ENCODE measurements at places on chromosomes 3 and 15.

GRCh38 chr3:188974856-188975599 is 196.7 kb upstream of the TPRG1 start:
- DNase-seq = no peak

DNA sequence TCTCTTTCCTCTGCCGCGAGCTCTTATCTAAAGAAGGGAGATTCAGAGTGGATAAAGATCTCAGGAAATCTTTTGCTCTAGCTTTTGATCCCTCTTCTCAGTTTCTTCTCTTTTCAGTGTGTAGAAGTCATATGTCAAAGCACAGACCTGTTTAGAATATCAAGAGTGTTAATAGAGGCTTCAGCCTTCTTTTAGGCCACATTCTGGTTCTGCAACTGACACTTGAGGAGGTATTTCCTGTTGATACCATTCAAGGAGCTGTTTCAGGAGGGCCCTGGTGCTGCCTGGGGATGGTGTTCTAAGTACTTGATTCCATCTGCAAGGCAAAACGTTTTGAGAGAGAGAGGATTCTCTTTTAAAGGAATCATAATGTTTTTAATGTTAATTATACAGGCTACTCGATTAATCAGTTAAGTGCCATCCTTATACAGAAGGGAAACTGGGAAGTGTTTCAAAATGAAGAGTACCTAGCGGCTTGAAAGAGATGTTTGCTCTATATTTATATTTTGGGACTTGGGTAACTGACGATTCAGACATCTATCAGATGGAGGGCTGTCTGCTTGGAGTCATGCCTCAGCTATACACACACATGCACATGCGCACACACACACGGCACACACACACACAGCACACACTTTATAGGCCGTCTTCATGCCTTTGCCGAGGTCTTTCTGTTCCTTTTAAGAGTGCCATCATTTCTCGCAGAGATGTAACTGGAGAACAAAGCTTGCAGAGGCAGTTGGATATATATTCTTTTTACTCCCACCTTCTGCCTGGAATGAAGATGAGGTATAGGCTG is 313.9 kb downstream of the PTPRG start:
- no peak for DNase-seq

DNA sequence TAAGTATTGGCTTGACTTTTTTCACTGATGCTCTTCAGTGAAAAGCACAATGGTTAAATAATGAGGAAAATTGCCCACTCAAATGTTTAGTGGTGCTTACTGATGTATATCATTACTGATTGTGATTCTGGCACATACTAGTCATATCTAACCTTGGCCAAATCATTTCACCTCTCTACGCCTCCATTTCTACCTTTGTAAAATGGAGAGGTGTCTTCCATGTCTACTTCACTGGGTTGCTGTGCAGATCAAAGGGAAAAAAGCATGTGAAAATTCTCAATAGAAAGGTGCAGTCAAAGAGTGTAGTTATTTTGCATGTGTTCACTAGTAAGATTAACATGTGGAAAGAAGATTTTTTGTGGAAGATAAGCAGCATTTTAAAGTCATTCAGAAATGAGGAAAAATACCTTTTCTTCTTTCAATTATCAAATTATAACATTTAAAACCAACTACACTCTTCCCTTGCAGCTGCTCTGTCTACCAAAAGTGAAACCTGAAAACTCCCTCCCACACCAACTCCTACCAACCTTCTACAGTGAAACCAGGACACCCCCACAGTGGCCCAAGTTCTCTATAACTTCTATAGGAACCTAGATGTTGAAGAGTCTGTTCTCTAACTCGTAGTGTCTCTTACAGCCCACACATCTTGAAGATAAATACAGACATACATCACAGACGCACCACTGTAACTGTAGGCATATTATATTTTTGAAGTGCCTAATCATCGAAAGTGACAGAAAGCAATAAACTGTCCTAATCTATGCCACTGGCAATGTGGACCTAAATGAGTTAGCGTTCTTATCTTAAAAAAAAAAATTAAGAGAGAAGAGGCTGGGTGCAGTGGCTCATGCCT is 1.4 kb downstream of the CD200R1 start:
- no peak for DNase-seq

GRCh38 chr3:46901591-46902187 is 24.2 kb downstream of the PTH1R start:
- no peak for DNase-seq

DNA sequence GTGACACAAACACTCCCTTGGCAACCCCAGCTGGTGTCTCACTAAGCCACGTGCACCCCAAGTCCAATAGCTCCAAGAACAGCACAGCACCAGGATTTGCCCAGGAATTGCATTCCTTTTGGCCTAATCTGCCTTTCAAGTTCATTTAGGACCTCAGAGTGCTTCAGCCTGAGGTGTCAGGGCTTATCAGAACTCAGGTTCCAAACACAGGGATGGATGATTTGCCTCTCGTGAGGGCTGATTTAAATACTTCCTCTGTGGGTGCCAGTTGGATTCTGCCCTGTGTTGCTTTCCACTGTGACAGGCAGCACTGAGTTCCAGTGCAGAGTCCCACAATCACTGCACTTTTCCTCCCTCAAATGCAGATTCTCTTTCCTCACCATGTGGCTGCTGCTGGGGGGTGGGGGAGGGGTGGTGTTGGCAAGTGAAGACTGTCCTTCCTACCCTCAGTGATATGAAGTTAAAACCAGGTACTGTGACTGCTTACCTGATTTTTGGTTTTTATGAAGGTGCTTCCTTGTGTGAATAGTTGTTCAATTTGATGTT is 204.3 kb upstream of the STAC start:
- DNase-seq = no peak

GRCh38 chr3:127090218-127091160 is 102.4 kb upstream of the PRR23E start:
- DNase-seq = no peak

GRCh38 chr3:51955893-51956770 is 951 bp downstream of the GPR62 start:
- peak; percentile 65 for DNase-seq

GRCh38 chr15:63135804-63136203 is 14.1 kb downstream of the LACTB start:
- no peak for DNase-seq

GRCh38 chr3:157523814-157524213 is 20.6 kb upstream of the VEPH1 start:
- no peak for DNase-seq

GRCh38 chr15:53559364-53560277 is 199.8 kb downstream of the WDR72 start:
- DNase-seq = no peak

GRCh38 chr3:81869382-81869781 is 107.9 kb upstream of the GBE1 start:
- DNase-seq = no peak

DNA sequence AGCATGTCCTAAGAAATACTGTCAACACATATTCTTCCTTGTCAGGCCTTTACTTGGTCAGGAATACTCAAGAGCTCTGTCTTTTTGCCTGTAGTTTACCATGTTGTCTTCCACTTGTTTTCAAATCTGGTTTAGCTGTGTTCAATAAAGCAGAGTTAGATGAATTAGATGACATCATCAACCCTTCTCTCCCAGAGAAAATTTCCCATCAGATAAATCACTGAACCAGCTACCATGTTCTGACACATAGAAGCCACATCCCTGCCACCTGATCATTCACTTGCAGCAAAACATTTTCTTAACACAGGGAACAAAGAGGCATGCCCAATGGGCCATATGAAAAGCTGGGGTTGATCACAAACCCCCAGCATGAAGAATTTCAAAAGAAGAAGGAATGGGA is 42.1 kb downstream of the TERC start:
- no peak for DNase-seq

DNA sequence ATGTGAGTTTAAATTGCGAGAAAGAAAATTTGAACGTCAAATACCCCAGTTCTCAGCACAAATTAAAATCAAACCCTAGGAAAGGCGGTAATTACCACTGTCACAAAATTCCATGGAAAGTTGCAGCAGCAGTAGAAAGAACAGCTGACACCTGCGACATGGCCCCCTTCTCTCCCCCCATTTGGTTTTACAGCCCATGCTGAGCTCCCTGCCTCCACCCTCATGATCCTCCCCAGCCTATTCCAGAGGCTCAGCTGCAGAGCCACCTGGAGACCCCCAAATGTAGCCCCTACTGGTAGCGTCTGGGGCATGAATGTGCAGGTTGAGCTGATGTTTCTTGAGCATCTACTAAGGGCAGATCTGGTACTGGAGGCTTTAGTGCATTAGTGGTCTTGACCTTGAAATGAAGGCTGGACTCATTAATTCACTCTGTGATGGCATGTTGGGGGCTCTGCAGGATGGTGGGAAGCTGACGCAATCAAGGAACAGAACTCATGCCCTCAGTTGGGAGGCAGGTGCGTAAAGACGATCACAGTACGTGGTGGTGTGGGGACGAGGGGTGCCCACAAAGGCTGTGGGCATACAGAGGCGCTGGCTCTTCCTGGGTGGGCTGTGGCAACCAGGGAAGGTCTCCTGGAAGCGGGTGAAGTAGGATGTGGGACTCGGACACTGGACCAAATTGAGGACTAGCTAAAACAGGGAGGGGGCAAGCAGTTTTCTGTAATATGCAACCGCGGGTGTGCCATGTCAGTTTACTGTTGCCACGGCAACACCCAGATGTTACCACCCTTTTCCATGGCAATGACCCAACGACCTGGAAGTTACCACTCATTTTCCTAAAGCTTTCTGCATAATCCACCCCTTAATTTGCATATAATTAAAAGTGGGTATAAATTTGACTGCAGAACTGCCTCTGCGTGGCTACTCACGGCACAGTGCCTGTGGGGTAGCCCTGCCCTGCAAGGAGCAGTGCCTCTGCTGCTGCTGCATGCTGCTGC is 39.8 kb downstream of the PRKCD start:
- no peak for DNase-seq

DNA sequence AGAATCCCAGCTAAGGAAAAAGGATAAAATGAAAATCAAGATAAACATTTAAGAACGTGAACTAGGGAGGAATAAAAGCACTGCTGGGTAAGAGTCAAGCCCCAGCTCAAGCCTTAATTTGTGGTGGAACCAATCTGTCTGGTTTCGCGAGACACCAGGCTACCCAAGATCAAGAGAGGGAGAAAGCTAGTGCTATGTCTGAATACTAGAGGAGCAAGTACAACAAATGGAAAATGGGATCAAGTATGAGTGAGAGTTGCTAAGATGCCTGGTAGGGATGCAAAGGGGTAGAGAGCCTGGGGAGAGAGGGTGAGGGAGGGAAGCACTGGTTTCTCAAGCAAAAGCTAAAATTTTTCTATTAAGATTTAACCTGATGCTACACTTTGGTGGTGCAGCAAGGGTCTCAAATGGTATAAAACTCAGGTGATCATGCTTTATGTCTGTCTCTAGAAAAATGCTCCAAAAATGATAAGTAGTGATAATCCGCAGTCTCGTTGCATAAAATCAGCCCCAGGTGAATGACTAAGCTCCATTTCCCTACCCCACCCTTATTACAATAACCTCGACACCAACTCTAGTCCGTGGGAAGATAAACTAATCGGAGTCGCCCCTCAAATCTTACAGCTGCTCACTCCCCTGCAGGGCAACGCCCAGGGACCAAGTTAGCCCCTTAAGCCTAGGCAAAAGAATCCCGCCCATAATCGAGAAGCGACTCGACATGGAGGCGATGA is 1.7 kb upstream of the SETD5 start:
- no peak for DNase-seq

DNA sequence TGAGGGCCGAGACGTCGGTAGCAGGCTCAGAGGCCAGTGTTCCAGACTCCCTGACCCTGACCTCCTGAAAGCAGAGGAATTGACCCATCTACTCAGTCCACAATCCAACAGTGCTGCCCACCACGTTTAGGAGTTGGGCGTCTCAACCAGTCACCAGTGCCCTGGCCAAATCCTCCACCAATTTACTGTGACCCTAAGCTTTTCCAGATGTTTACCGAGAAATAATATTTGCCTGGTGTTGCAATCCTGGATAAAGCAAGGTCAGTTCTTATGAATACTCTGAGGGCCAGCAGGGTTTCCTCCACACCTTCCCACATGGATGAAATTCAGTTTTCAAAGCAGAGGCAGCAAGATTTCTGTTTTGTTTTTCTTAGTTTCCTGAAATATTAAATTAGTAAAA is 7.5 kb upstream of the APOD start:
- DNase-seq = no peak

DNA sequence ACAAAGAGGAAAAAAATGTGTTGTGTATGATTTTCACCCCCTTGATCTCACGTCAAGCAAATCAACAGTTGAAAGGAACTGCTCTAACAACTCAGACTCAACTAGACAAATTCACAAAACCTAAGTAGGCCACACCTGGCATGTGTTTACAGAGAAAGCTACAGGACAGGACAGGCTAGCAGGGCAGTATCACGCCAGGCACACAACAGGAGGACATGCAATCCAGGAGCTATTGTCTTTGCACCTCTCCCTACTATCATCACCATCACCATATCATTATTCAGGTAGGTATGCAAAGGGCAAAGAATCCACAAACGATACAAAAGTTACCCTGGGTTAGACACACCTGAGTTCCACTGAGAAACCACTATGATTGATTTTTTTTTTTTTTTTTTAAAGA is 86.4 kb downstream of the TBL1XR1 start:
- DNase-seq = no peak

DNA sequence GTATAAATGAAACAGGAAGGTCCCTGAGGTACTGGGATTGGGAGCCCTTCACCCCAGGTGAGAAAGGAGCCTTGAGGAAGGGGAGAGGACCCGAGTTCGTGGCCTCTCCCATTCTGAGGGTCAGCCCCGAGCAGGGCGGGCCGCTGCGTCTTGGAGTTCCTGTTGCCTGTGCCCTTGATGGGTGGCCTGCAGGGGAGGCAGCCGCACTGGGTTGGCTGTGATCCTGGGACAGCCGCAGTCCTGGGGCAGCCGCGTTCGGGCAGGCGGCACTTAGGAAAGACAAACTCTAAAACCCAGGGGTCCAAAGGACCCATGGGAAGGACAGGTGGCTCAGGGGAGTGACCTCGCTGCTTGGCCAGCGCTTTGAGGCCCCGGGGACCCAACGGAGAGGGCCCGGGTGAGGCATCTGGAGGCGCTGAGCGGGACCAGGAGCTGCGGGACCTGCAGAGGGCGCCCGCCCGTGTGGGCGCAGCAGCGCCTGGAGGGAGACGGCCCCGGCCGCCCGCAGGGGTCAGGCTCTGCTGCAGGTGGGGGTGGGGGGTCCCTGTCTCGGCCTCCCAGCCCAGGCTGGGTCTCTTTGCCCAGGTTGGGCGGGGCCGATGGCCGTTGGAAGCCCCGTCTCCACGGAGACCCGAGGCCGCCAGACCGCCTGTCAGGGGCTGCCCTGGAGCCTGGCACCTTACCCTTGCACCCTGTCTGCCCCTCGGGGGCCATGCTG is 65.1 kb downstream of the HMCES start:
- no peak for DNase-seq

- no peak for DNase-seq
These were observed 569.7 kb upstream of the KCNMB2 start for GRCh38 chr3:177966493-177966892.

GRCh38 chr15:33581032-33581431 is 270.3 kb downstream of the RYR3 start:
- DNase-seq = peak; percentile 30
